AG04449 (cell line): ENCODE measurements at places on chromosomes 16 and 17.
A peak's percentile ranks its signal among the peaks of the same experiment; 100 is the strongest.

DNA sequence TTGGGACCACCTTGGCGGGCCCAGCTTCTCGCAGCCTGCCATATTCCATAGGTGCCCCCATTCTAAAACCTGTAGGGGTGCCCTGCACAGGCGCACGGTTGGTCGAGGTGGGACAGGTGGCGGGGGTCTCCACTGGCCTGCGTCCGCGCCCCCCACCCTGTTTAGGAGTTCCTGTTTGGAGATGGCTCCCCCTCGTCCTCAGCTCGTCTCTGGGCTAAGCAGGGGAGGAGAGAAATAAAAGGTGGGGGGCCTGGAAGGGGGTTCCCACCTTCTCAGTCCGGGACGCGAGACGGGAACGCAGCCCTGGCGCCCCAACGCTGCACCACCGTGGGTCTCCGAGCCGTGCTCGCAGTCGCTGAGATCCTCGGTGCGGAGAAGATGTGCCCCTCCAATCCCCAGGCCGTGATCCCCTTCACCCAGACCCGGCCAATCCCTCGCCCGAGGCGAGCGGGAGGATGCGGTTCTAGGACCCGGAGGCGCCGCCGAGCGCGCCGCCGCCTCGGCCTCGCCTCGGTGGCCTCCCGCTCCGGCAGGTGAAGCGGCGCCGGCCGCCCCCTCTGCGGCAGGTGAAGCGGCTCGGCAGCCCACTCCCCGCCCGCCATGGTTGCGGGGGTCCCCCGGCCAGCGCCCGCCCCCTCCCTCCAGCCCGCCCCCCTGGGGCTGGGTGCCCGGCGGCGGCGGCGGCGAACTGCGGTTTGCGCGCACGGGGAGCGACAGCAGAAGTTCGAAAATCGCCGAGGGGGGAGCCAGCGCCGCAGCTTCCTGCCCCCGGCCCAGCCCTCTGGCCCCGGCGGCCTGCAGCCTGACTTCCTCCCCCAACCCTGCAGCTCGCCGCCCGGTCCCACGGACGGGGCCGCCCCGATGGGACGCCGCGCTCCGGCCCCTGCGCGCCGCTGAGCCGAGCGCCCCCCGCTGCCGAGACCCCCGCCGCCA, at the start of gene FMNL1:
Gene FMNL1 (plus strand): TSS at position 805 of the 933 bp plus-strand sequence. CDS start 240 bp downstream, outside the sequence.
- DNase-seq = no peak

DNA sequence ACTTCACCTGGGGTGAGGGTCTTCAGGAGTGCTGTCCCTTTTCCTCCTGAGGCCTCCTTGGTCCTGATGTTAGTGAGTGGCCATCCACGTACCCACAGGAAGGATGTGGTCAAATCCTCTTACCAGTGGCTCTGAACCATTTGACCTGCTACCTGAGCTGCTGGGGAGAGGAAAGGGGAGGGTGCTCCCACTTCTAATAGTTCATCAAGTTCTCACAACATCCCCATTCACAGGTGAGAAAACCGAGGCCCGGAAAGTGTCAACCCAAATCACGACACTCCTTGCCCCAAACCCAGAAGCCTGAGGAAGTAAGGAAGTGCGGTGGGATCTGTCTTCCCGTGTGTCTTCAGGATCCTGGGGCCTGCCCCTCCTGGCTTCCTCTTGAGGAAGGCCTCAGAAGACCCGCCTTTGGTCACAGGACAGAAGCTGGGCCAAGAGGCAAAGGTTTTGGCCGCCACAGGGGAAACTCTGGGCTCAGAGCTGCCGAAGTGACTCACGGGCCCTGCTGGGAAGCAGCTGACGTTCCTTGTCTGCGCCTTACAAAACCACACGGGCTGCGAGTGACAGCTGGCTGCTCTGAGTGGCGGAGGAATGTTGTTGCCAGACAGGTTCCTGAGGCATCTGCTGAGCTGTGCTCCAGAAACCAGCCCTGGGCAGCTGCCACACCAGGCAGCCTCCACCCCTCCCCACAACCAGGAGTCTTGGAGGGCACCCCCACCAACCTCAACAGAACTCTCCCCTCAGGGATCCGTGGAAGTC, 13.9 kb upstream of the KIFC3 start:
- peak; percentile 82 for DNase-seq

DNA sequence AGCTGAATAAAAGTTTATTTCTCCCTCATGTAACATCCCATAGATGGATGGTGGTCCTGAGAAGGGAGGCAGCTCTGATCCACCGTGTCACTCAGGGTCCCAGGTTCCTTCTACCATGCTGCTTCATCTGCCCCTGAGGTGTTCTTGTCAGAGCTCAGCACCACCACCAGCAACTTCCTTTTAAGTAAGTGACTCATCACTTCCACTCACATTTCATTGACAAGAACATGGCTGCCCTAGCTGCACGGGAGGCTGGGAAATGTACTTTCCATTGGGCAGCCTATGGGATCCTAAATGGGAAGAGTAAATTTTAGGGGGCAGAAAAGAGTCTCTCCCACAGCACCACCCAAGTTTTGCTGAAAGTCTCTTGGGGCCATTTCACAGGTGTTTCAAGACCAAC, 134.7 kb downstream of the USP31 start:
- DNase-seq = no peak

GRCh38 chr16:56362057-56362655, 63.2 kb downstream of the AMFR start:
- DNase-seq = no peak

GRCh38 chr16:22874394-22874793, 60.4 kb downstream of the HS3ST2 start:
- no peak for DNase-seq
